ENCODE measurements at places on chromosomes 2 and 18. TPM values are rescaled to one million over a fixed set of nuclear protein-coding genes. Genes with fewer than 3 reads are reported as not detected.
A peak's percentile ranks its signal among the peaks of the same experiment; 100 is the strongest.

GRCh38 chr2:12274591-12274990 is 442.1 kb upstream of the TRIB2 start:
- H3K27me3 ChIP-seq: peaks cover 15% of the 10 kb centered on the region
- H3K4me3 ChIP-seq: no peak overlapping the region
- no peak for DNase-seq
- no peaks in the 10 kb centered on the region for H3K36me3 ChIP-seq
- H3K27ac ChIP-seq: no peak overlapping the region

DNA sequence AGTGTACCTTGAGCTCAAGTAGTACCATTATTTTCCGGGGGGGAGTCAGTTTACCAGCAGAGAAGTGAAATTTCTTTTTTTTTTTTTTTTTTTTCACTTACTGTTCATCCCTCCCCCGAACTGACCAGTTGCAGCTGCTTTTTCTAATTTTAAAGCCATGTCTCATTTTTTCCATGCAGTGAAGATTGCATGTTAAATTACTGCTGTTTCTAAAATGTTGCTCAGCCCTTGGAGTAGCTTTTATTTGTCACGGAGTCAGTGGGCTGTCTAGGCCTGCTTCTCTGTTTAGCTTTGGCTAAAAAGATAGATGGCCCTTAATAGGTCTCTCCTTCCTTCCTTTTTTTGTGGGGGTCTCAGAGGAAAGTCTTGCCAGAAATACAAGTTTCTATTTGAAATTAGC is 70.2 kb downstream of the NGEF start:
- H3K4me1 ChIP-seq: peaks cover 5% of the 10 kb centered on the region
- H3K27ac ChIP-seq: no peak overlapping the region
- peaks cover 2% of the 10 kb centered on the region for H3K27me3 ChIP-seq
- DNase-seq: no peak
- no peak overlapping the region for H3K4me3 ChIP-seq

The SPHKAP gene
- total RNA-seq: not detected

DNA sequence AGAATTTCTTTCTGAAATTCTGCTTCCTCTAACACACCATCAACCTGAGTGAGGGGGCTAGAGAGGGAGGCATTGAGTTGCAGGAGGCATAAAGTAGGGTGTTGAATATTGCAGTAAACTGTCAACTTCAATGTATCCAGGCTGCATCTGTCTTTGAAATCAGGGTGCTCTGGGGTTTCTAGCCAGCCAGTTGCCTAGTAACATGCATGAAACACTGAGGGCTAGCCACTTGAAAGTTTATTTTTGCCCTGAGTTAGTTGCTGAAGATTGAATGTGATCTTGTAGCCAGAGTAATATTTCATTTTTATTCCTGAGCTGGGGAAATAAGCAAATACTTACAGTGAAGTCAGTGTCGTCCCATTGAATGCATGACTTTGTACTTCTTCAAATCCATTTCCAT is 41.9 kb downstream of the LHCGR start:
- H3K36me3 ChIP-seq: no peaks in the 10 kb centered on the region
- H3K27ac ChIP-seq: no peak overlapping the region
- H3K4me3 ChIP-seq: no peak overlapping the region

The CFC1 gene
- total RNA-seq: not detected

- H3K36me3 ChIP-seq: peaks cover 2% of the 10 kb centered on the region
- peaks cover 26% of the 10 kb centered on the region for H3K27me3 ChIP-seq
- DNase-seq: no peak
- no peak overlapping the region for H3K27ac ChIP-seq
- H3K4me3 ChIP-seq: no peak overlapping the region
Measured at GRCh38 chr2:89763581-89764485, 1072.4 kb downstream of the RPIA start.

The GALM gene
- 114 TPM for total RNA-seq

The HOXD12 gene
- total RNA-seq: not detected

DNA sequence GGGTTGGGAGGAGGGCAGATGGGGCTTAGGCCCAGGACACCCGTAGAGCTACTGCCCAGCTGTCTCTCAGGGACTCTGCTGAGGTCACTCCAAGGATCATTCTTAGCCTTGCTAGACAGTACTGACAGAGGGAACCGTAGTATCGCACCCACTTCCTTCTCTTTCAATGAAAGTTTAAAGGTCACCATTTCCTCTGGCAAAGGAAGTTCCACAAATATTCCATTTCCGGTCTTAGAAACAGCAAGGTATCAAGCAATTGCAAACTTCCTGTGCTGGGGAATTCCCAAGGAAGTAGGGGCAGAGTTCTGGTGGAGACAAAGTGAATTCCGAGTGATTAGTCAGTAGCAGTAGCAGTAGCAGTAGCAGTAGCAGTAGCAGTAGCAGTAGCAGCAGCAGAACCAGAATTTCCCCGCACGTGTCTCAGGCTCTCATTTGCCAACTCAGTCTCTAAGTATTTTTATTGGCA is 24.7 kb downstream of the IL1B start:
- peaks cover 30% of the 10 kb centered on the region for H3K4me1 ChIP-seq
- peaks cover 13% of the 10 kb centered on the region for H3K36me3 ChIP-seq
- no peak overlapping the region for H3K4me3 ChIP-seq
- peak overlapping the region; percentile 56 for H3K27ac ChIP-seq

DNA sequence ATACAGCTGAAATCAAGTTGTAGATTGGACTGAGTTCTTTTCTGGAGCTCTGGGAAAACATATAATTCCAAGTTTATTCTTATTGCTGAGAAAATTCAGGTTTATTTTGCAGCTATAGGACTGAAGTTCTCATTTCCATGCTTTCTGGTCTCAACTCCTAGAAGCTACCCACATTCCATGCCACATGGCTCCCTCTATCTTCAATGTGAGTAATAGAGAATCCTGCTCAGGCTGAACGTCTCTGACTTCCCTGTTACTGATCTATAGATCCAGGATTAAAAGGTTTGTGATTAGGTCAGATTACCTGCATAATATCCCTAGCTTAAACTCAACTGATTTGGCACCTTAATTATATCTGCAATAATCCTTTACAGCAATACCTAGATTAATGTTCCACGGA is 453.8 kb upstream of the MC4R start:
- no peak overlapping the region for H3K27ac ChIP-seq
- H3K4me3 ChIP-seq: no peak overlapping the region

DNA sequence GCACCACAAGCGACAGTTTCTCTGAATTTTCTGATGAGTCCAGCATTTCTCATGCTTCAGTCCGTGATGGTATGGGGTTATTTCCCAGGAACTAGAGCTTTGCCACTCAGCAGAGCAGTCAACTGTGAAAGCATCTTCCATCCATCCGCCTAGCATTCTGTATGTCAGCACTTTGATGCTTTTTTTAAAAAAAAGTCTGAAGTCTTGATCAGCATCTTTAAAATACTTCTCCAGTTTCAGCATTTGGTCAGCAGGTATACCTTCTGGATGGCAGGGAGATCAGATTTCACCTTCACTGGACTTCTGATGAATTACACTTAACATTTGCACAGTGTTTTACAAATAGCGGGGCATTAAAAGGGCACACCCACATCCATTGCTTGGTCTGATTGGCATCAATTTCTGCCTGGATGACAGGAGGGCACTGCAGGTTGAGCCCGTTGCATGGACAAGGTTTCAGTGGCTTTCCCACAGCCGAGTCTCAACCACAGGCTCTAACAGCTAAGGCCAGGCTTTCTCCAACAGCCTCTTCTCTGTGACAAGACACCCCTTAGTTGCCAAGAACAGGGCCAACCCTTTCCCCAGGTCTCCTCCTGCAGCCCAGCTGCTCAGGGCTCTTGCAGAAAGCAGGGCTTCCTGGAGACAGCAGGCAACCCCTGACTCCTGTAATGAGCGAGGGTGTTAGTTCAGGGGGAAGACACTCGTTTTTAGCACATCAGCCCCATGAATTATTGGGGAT is 54.0 kb downstream of the EMILIN2 start:
- DNase-seq: no peak
- H3K27ac ChIP-seq: no peak overlapping the region
- H3K36me3 ChIP-seq: no peaks in the 10 kb centered on the region
- H3K4me3 ChIP-seq: no peak overlapping the region
- no peaks in the 10 kb centered on the region for H3K27me3 ChIP-seq

GRCh38 chr2:111622859-111623258 is 261.1 kb downstream of the ANAPC1 start:
- H3K4me3 ChIP-seq: no peak overlapping the region
- peaks cover 45% of the 10 kb centered on the region for H3K4me1 ChIP-seq
- no peak for DNase-seq

The KCNG2 gene
- not detected for total RNA-seq

The CFAP53 gene
- 0.97 TPM for total RNA-seq
